ENCODE measurements at places on chromosomes 16 and 17.

GRCh38 chr17:45149669-45150664 lies 1.7 kb downstream of the HEXIM1 start:
- peak; percentile 58 for DNase-seq

DNA sequence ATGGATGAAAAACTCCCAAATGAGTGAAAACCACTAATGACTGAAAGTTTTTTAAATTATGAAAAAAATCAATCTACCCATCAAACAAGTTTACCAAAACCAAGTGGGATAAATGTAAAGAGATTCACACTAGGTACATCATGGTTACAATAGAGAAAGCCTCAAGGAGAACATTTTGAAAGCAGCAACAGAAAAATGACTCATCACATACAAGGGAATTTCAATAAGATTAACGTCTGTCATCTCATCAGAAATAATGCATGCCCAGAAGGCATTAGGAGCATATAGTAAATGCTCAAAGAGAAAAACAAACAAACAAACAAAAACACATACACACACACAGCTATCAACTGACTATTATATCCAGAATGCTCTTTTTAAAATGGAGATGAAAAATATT lies 261.8 kb upstream of the KIF2B start:
- DNase-seq, result no peak

DNA sequence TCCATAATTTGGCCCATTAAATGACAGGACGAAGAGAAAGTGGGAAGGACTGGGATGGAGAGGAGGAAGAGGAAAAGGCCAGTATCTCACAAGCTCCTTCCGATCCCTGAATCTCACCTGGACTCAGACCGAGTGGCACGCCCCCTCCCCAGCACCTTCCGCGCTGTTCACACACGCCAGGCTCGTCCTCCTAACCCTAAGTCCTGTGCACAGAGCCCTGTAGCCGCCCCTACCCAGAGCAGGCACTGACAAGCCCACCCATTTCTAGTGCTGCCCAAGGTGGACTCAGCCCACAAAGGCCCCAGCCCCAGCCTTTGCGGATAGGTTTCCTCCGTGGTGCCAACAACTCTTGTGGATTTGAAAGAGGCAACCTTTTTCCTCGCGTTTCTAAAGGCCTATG lies 9.2 kb downstream of the HS3ST3B1 start:
- no peak for DNase-seq

DNA sequence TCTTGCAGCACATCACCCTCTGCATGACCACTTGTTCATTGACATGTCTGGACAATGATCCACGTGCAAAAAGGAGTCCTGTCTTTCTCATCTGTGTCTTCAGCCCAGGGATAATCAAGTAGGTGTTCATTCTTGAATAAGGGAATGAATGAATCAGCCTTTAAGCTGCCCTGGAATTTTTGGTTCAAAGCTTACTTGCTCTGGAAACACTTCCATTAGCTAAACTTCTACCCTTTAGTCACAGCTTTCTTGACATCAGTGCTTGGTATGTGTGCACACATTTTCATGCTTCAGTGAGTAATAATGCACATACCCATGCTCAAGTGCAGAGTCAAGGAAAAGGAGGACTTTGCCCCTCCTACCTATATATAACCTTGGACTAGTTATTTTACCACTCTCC lies 103.0 kb upstream of the CDH13 start:
- no peak for DNase-seq

DNA sequence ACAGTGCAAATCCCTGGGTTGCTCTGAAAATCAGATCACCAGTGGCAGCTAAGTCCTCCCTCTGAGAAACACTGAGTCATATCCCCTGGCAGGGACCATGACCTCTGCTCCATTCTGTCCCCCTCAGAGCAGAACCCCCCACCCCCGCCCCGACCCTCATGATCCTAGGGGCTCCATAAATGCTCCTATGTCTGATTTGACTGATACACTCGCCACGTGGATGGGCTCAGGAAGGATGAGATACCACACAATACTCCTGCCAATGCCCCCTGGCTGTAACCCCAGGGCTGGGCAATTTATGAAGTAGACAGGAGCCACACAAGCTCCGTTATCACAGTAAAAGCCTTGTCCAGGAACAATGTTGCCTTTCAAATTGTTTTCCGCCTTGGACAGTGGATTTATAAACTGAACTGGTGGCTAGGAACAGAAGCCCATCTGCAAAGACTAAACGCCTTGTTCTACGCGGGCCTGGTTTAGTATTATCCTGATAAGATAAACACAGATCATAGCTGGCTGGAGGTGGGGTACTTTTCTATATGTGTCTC lies 394.8 kb downstream of the SLC39A11 start:
- DNase-seq, result no peak

DNA sequence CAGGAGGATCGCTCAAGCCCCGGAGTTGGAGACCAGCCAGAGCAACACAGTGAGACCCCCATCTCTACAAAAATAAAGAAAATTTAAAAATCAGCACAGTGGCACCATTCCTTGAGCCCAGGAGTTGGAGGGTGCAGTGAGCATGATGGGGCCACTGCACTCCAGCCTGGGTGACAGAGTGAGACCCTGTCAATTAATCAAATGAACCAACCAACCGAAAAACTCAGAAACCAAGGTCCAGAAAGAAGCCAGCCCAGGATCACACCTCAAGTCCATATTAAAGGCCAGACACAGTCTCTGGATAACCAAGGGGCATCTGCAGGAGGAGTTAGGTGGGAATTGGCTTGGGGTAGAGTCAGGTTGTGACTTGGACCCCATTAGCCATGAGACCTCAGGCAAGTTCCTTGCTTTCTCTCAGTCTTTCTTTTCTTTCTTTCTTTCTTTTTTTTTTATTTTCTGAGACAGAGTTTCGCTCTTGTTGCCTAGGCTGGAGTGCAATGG lies 2.4 kb downstream of the HSD17B1 start:
- no peak for DNase-seq

- DNase-seq, result no peak
Measured at GRCh38 chr17:41484920-41485904, 4.3 kb upstream of the KRT35 start.

DNA sequence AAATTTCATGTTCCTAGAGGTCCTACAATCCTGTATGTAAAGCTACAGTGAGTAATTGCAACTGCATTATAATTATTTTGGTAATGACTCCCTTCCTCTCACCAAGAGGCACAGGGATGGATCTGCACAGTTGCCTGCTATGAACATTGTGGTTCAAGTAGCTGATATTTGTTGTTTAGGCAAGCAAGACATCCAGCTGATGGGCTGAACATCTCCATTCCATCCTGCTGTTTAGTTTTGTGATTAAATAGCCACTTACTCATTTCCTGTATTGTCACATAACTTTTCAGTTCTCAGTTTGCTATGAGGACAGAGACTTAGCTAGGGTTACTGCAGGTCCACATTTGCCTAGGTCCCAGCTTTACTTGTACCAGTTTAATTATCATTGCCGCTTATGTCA lies 181.2 kb upstream of the TBX2 start:
- peak; percentile 23 for DNase-seq

DNA sequence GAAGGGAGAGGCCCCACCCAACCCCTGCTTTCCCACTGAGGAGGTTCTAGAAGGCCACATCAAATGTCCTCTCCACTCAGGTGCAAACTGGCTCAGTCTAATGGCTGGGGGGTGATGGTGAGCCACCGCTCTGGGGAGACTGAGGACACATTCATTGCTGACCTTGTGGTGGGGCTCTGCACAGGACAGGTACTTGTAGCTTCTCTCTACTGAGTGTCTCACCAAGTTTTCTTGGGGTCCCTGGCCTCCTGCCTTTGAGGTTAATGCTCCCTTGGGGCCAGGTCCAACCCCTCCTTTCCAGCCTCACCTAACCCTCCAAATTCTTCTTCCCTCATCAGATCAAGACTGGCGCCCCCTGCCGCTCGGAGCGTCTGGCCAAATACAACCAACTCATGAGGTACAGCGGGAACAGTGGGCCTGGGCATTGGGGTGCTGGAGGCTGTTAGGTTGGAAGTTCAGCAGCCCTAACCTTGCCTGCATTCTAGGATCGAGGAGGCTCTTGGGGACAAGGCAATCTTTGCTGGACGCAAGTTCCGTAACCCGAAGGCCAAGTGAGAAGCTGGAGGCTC lies 5.7 kb downstream of the ENO3 start:
- peak; percentile 29 for DNase-seq

DNA sequence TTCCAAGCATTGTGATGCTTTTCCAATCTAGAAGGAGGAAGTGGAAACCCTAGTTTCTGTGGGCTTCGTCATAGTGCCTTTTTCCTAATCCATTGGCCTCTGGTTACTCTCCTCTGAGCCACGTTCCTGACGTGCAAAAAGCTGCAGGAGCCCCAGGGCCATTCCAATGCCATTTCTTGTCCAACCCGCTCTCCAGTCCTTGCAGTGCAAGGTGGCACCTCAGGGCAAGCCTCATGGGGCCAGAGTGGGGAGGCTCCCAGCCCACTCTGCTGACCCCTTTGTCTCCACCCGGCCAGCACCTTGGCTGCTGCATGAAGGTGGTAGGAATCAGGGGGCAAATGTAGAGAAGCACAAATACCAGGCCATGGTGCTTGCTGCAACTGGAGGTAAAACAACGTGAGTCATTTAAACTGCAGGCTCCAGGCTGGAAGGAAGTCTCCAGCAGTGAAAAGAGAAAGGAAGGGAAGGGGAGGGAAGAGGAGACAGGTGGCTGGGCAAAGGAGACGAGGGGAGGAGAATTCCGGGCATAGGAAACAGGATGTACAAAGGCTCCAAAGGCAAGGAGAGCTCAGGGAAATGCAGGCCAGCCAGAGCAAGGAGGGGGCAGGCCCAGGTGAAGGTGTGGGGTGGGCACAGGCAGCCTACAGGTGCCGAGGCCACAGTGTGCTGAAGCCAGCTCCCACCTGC lies 168.2 kb upstream of the TNRC6C start:
- DNase-seq, result no peak

- no peak for DNase-seq
Measured at GRCh38 chr17:17172001-17172939, 33.9 kb downstream of the PLD6 start.

- DNase-seq, result no peak
Measured at GRCh38 chr16:57759541-57760356, 24.2 kb downstream of the KATNB1 start.

DNA sequence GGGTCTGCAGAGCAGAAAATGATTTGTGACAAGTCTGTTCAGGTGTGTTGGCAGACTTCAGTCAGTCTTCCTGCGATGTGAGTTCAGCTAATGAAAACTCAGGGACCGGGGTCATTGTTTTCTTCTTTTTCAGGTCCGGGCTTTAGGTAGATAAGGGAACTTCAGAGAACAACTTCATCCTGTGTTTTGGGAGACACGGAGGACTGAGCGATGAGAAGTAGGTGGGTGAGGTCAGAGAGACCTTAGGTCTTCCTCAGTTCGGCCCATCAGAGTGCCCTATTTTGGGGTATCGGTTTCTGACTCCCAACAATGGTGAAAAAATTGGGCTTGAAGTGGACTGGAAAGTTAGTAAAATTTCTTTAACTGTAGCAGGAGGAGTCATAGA lies 88.9 kb upstream of the ATF7IP2 start:
- DNase-seq, result no peak

- DNase-seq, result no peak
Measured at GRCh38 chr16:12679660-12680272, 123.9 kb downstream of the CPPED1 start.

DNA sequence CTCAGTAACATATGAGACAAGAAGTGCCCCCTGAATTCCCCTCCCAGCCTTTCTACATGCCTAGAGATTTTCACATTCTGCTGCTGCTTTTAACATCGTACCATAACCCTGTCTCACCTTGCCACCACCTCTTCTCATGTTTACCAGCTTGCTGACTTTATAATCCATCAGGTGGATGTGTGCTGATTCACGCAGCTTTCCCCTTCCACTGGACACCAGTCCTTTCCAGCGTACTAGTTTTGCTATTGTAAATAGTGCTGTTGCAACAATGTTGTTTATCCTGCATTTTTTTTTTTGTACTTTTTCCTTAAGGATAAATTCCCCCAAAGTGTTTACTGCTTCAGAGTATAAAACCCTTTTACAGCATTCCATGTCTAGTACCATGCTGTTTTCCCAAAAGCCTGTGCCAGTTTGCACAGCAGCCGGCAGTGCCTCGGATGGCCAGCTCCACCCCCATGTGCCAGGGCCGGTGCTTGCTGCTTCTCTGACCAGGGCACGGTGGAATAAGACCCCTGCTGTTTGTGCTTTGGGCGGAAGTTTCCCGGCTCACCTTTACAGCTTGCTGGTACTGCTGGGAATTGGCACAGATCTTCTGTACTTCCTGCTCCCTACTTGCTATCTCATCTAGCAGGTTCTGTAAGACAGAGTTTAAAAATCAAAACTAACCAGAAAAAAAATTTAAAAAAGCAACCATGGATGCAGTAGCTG lies 41.3 kb downstream of the UBN1 start:
- DNase-seq, result no peak

- no peak for DNase-seq
Measured at GRCh38 chr16:11066261-11066870, 122.0 kb downstream of the CLEC16A start.

- no peak for DNase-seq
Measured at GRCh38 chr17:41383690-41384089, 1.6 kb upstream of the KRT34 start.

DNA sequence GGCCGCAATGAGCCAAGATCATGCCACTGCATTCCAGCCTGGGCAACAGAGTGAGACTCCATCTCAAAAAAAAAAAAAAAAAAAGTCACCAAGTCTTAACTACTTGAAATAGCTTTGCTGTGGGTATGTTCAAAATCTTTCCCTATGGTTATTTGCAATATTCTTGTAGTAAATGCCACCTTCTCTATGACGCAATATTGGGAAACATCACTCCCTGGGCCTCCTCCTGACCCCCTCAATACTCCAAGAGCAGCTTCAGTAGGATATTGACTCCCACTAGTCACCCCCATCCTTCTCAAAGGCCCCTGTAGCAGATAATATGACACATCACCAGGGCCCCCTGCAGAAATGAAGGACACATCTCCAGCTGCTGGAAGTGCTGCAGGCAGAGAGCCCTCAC lies 137.8 kb downstream of the AIPL1 start:
- DNase-seq, result no peak

DNA sequence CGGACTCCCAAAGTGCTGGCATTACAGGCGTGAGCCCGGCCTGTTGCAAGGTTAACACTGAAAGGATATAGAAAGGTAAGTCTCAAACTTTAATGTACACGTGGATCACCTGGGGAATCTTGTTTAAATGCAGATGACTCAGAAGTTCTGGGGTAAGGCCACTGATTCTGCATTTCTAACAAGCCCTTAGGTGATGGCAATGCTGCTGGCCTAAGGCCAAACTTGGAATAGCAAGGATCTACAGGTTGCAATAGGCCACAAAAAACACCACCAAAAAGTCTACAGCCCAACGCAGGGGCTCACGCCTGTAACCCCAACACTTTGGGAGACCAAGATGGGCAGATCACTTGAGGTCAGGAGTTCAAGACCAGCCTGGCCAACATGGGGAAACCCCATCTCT lies 4.2 kb downstream of the CMTM4 start:
- DNase-seq, result no peak

DNA sequence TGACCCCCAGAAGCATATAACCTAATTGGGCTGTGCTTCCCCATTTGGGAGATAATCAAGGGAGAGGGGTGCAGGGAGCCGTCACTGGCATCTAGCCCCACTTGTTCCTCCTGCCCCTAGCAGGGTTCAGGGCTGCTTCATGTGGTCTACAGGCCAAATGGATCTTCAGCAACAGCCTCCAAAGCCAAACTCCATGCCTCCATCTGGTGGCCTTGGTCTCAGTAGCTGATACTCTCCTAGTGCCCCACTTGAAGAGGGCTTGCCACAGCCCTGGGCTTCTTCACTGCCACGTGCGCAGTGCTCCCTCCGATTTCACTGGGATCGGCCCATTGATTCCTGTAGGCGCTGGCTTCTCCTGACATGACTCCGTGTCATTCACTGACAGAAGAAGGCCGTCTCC lies 24.6 kb downstream of the LYRM9 start:
- DNase-seq, result no peak

Measured in stimulated activated naive CD8-positive, alpha-beta T cell treated with anti-CD3 and anti-CD28 coated beads, Interleukin-15, amount 100 ng/mL, for 72 hours (primary cell).